ENCODE measurements at places on chromosomes 12 and 14.

DNA sequence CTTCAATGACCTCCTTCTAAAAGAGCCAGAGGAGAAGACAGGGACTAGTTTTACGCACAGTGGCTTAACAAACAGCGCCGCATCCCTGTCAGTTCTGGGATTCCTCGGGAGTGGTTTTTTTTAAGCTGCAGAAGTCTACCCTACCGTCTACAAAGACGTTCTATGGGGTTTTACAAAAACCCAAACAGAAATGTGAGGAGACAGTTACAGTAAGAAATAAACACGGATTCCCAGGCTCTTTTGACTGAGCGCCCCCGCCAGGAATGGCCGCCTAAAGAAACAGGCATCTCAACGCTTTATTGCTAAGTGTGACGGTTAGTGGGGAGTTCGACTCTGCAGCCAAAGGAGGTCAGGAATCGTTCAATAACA, 484 bp downstream of the ALKBH1 start:
- DNase-seq = no peak

- DNase-seq = no peak
Measured at GRCh38 chr14:63777024-63777423, 49.2 kb upstream of the SGPP1 start.

DNA sequence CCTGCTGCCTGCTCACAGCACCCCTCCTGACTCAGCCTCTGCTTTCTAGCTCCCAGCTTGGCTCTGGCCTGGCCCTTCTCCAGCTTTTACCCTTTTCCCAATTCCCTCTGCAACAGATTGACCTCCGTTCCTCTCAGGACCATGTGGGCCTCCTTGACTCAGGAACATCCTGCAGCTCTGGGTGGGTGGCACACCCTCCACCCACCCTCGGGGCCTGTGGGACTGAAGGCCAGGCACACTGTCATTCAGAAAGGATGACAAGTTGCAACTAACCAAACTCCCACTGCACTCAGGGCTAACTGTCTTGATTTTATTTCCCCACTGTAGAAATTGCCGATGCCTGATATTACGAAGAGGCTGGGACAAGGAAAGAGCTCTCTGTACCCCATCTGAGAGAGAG, 59.4 kb downstream of the HELB start:
- no peak for DNase-seq

GRCh38 chr14:92259613-92260357, 63.2 kb upstream of the SLC24A4 start:
- no peak for DNase-seq

- no peak for DNase-seq
Measured at GRCh38 chr12:108270035-108270848, 68.9 kb downstream of the CMKLR1 start.

All from NCI-H1930 (cell line).